ENCODE measurements at places on chromosomes 7 and 10.

GRCh38 chr7:78473571-78474301 lies 675.2 kb downstream of the PHTF2 start:
- no peak for DNase-seq

DNA sequence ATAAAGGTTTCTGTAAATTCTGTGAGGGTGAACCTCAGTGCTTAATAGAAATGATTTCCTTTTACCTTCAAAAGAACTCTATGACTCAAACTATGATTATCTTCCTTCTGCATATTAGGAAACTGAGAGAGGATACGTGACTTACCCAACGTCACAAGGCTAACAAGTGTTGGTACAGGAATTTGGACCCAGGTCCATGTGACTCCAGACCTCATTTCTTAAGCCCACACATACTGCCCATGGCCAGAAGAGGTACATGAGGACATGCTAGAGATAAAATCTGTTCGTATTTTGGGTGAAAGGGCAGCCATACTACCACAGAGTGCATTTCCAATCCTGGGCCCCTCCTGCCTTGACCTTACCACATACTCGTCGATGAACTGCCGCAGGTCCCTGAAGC lies 61.5 kb upstream of the TM9SF3 start:
- no peak for DNase-seq

- DNase-seq: no peak
Measured at GRCh38 chr10:35565602-35566081, 39.5 kb upstream of the GJD4 start.

GRCh38 chr7:20892776-20893175 lies 106.1 kb upstream of the SP8 start:
- no peak for DNase-seq

GRCh38 chr7:99128076-99128950 lies 15.6 kb downstream of the SMURF1 start:
- no peak for DNase-seq

DNA sequence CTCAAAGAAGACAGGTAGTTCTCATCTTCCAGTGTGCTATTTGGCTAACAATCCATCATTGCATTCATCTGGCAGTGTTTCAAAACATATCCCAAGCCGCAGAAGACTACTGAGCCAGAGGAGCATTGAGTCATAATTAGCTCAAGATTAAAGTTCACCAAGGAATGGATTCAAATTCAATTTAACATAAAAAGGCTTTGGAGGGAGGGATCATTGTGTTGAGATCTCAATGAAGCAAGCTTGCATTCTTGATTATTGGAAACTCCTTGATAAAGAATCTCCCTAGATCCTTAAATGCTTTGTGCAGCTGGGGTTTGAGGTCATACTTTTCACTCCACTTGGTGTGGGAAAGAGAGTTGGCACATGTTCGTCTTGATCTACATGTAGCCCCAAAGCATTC lies 142.8 kb upstream of the SEMA3A start:
- DNase-seq: no peak

Measured in NCI-H187 treated with DMSO at 0.1 percent for 48 hours (cell line).